ENCODE measurements at places on chromosomes 3 and 15.

DNA sequence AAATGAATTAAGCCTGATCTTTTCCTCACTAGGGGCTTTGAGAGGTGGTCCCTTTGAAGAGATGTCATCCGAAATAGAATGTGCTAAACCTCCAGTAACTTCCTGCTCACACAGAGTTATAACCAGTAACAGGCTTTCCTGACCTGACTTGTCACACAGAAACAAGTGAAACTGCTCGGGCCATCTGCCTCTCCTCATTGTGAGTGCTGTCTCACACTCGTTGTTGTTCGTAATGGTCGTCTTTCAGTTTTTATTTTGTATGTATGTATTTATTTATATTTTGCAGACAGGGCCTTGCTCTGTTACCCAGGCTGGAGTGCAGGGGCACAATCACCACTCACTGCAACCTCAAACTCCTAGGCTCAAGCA, 24.0 kb downstream of the ACSBG1 start:
- no peak for DNase-seq

DNA sequence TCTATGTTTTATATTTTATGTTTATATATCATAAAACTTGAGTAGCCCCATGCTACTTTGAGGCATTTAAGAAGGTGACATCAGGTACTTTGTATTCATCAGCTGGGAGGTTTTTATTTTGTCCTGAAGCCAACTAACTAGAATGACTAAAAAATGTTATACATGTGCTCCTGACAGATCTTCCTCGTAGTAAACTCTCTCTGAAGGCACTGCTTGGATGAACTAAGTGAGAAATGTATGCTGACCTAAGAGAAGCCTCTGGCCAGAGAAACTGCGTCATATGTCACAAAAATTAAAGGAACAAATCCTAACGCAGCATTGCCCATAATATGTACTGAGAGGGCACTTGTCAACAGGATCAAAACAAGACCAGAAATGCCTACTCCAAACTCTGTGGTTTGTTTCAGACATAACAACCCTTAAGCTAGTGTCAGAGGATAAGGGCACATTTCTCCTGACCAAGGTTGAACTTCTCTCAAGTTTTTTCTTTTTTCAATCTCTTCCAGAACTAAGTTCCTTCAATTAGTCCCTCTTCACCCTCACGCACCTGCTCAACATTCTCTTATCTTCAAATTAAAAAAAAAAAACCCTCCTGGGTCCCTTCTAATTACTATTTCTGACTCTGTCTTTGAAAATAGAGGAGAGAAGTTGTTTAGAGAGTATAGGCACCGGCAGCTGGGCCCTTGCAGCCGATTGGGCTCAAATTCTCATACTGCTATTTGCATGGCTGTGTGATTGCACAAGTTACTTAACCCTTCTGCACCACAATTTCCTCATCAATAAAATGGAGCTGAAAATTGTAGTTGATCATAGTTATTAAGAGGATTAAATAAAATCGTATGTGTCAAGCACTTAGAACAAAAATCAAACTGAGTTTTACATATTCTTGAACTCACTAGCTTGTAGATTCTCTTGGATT, 159.0 kb downstream of the FRMD5 start:
- no peak for DNase-seq

GRCh38 chr3:5489536-5489935, 302.0 kb downstream of the EDEM1 start:
- DNase-seq: no peak

GRCh38 chr15:74808078-74808839, 4.4 kb upstream of the LMAN1L start:
- no peak for DNase-seq

DNA sequence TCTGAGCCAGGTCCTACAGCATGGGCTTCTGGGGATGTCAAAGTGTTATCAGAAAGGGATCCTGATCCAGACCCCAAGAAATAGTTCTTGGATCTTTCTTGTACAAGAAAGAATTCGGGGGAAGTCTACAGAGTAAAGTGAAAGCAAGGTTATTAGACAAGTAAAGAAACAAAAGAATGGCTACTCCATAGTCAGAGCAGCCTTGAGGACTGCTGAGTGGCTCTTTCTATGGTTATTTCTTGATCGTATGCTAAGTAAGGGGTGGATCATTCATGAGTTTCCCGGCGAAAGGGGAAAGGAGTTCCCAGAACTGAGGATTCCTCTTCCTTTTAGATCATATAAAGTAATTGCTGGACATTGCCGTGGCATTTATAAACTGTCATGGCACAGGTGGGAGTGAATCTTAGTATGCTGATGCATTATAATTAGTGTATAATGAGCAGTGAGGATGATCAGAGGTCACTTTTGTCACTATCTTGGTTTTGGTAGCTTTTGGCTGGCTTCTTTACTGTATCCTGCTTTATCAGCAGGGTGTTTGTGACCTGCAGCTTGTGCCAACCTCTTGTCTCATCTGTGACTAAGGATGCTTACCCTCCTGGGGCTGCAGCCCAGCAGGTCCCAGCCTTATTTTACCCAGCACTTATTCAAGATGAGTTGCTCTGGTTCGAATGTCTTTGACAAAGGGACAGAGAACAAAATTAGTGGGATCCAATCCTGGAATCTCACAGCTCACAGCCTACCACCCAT, 41.0 kb downstream of the CRYGS start:
- DNase-seq: no peak

- DNase-seq: no peak
Measured at GRCh38 chr3:160278210-160278609, 53.0 kb downstream of the C3orf80 start.

DNA sequence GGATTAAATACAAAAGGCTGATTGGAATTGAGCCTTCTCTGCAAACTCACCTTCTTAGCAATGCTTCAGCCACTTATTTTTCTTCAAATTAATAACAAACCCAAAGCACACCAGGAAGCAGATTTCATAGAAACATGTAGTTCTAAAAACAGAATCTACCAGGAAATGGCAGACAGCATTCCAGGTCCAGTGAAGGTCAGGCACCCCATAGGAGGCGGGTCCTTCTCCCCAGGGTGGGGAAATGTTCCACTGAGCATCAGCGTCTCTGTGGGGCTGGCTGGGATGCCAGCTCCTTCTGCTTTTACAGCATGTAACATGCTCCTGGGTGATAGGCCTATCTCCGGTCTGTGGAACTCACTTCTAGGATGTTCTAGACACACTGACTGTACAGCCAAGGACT, 49.2 kb downstream of the CTNNB1 start:
- no peak for DNase-seq

GRCh38 chr3:41881233-41881821, 80.6 kb downstream of the ULK4 start:
- no peak for DNase-seq

DNA sequence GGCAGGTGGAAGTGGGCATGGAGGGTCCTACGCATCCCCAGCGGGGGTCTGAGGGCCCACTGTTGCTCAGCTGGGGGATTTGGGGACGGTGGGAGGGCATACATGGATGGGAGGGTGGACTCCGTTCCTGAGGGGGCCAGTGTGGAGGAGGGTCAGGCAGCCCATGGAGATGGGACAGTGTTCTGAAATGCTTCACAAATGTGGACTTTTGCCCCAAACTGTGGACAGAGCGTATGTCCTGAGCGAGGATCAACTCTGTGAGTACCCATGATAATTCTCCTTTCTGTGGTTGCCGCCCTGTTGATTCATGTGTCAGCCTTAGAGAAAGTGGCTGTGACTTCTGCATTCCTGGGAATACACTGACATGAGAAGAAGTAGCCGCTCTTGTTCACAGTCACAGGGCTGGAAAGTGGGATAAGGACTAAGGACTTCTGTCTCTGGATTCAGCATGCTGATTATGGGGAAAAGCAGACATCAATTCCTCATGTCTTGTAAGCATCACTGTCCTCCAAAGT, 33.4 kb downstream of the SMAD3 start:
- DNase-seq: no peak

DNA sequence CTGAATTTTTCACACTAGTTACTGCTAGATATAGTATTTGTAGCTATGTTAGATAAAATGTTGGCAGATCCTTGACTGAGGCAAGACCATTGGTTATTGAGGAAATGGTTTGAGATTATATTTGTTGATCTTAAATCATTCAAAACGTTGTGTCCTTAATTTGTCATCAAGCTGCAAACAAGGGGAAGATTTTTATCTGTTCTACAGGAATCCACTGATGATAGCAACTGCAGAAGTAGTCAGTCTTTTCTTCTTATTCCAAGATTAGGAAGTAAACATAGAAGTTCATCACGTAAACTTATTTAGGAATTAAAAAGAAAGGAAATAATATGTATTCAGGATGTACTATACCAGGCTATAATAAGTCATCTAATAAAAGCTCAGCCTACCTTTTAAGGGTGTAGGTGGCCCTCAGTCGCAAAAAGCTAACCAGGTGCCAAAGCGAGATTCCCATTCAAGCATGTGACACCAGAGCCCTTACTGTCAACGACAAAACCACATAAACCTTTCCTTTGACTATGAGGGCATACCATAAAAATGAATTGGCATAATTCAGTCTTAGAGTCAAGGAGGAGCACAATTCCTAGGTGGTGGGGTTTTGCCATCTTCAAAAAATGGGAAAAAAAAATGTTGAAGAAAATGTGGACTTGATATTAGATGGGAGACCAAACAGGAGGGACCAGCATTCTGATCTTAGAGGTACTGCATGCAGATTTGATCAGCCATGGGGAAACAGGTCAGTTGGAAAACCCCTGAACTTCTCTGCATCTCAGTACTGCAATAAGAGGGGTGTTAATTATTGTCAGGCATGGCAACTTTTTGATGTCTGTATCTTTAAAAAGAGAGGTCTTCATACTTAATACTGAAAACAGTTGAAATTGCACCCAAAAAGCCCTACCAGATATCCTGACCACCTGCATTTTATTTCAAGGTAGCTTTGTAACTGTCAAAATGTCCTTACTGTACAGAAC, 212.5 kb upstream of the UBE2E1 start:
- no peak for DNase-seq
